Kidney epithelial cell (primary cell): ENCODE measurements at places on chromosomes 16 and 17. TPM values are rescaled to one million over a fixed set of nuclear protein-coding genes. Genes with fewer than 3 reads are reported as not detected.

DNA sequence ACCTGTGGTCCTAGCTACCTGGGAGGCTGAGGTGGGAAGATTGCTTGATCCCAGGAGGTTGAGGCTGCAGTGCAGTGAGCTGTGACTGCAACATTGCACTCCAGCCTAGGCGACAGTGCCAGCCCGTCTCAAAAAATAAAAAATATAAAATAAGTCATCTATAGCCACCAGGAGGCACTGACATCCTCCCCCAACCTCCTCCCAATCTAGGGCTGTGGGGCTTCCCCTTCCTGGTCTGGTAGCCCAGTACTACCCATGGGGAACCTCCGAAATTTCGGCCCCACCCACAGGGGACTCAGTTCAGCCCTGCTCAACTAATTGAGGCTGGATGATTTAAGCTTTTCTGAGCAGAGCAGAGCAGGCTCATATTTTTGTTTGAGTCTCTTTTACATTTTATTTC lies 3.2 kb downstream of the ZSCAN10 start:
- no peak for DNase-seq

CD300E gene
- total RNA-seq: not detected in 2 replicates

DNA sequence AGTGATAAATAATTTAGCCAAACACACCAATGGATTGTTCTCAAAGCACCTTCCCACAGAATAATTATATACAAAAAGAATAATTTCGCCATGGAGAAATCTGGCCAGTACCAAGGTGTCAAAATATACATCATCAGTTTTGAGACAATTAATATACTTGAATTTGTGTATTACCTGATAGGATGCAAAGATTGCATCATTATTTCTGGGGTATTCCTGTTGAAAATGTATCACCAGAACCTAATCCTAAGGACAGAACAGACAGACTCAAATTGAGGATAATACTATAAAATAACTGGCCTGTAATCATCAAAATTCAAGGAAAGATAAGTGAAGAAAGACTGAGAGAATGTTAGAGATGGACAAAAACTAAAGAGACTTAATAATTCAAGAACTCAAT lies 111.9 kb downstream of the MRTFB start:
- no peak for DNase-seq

CCL5 gene
- total RNA-seq: not detected in 2 replicates

GRCh38 chr17:77140878-77141767 lies at the start of gene SEC14L1:
Gene SEC14L1, plus strand, starts transcription at chr17:77140969. Its CDS starts 2,628 bp downstream, at chr17:77143597.
- no peak for DNase-seq

DNA sequence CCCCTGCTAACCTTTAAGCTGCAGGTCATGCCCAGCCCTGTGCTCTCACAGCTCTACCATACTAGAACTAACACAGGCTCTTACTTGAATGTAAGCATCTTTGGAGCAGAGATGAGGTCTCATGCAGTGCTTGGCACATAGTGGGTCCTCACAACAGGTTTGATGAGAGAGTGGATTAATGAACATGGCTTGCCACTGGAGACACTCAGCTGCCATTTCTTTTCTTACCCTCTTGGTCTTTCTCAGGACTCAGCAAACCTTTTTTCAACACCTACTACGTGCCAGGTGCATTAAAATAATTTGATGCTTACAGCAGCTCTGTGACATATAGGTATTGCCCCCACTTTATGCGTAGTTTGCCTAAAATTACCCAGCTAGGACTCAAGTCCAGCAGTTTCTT lies 133.2 kb downstream of the MSI2 start:
- DNase-seq: no peak

FOXL1 gene
- total RNA-seq: 9.0 and 9.2 TPM in 2 replicates

GRCh38 chr17:68205808-68206720 lies 41.8 kb upstream of the AMZ2 start:
- DNase-seq: no peak

DNA sequence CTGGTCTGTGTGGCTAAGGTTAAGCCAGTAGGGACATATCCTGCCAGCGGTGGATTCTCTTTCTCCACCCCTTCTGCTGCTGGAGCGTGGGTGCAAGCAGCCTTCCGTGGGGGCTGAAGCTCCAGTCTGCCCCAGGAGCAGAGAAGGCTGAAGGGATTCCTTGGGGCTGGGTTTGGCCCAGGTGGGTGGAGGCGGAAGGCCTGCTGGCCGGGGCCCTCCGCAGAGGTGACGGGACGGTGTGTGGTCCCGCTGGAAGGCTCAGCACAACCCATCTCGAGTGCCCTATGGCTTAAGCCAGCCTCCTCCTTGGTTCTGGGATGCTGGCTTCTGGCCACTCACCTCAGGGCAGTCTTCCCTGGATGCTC lies 13.1 kb downstream of the TIMM22 start:
- DNase-seq: no peak

DNA sequence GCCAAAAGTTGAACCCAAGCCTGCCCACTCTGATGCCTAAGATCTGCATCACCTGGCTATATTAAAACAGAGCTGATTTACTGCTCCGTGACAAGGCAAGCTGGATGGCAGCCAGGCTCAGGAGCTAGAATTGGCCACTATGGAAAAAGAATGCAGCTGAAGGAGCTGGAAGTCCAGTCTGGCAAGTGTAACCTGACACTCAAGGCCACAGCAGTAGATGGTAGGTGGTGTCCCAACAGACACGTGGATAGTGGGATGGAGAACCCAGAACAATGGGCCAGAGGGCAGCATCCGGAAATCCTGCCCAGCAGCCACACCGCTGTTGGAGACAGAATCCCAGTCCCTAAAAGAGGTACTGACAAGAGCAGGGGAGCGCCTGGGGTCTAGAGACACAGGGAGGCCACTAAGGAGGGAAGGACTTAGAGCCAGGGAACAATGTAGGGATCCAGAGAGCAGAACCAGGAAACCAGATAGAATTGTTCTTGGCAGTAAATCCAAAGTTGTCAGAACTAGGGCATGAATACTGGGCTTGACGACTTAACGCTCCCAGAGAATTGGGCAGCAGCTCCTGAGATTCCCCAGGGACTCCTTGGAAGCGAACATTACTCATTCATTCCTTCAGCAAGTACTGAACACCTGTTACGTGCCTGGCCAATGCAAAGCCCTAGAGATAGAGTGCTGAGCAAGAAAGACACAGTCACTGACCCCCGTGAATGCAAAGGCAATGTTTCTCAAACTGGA lies 85.7 kb downstream of the CDYL2 start:
- peak; percentile 34 for DNase-seq

DNA sequence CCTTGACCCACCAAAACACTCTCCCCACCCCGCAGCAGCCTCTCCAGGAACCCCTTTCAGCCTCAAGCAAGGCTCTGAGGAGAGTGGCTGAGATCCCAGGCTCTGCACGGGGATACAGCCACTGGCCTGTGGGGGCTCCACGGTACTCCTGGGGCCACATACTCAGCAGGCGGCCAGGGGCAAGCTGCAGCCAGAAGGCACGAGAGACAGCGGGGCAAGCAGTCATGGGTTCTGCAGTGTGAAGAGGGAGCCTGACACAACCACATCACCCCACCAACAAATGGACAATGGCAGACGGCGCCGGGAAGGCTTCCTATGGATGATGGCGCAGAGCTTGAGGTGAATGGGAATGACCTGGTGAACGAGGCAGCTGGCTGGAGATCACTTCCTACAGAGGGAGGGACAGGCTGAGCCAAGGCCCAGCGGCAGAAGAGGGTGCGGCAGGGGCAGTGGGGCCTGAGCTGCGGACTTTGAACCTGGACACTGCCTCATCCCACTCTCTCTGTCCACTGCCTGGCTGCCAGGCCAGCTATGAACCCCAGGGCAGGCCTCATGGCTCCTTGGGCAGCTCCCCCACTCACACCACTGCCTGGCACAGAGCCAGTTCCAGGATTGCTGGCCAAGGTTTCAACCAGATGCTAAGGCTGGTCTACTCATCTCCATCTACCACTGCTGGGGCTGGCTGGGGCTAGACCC lies 10.8 kb upstream of the BCAR1 start:
- no peak for DNase-seq

- no peak for DNase-seq
These were observed 335.9 kb upstream of the TNRC6C start for GRCh38 chr17:77622647-77623046.

- DNase-seq: no peak
These were observed 4.1 kb downstream of the DLX3 start for GRCh38 chr17:49990921-49991320.

TTYH2 gene
- total RNA-seq: 1.1 and 1.8 TPM in 2 replicates

- DNase-seq: no peak
These were observed 25.9 kb downstream of the CLUH start for GRCh38 chr17:2685696-2686095.

- DNase-seq: no peak
These were observed 1.8 kb upstream of the LITAF start for GRCh38 chr16:11588321-11589197.

CACNG1 gene
- total RNA-seq: not detected in 2 replicates

ACE gene
- total RNA-seq: 1.5 and 1.6 TPM in 2 replicates

- DNase-seq: no peak
These were observed 1011.6 kb downstream of the KCNJ18 start for GRCh38 chr17:22703786-22704441.

MMP28 gene
- 0.17 TPM in 1 of 2 replicates, not detected in the other for total RNA-seq

ATPAF2 gene
- 31.3 and 32.3 TPM in 2 replicates for total RNA-seq

DNA sequence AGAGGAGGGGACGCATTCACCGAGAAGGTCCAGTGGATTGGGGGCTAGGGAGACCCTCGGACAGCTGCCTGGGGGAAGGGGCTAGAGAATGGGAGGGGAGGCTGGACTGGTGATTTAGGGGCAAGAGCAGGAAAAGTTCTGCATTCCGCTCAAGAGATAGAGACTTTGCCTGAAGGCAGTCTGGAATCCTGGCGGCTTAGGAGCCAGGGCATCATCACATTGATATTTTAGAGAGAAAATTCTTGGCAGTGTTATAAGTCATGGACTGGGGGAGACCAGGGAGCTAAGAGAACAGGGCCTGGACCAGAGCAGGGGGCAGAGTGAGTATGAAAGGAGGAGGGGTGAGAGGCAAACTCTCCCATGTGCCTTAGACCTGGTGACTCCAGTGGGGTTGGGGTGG lies 35.8 kb downstream of the MSI2 start:
- DNase-seq: no peak

- DNase-seq: no peak
These were observed 15.7 kb downstream of the BCAR1 start for GRCh38 chr16:75235721-75236193.

DNA sequence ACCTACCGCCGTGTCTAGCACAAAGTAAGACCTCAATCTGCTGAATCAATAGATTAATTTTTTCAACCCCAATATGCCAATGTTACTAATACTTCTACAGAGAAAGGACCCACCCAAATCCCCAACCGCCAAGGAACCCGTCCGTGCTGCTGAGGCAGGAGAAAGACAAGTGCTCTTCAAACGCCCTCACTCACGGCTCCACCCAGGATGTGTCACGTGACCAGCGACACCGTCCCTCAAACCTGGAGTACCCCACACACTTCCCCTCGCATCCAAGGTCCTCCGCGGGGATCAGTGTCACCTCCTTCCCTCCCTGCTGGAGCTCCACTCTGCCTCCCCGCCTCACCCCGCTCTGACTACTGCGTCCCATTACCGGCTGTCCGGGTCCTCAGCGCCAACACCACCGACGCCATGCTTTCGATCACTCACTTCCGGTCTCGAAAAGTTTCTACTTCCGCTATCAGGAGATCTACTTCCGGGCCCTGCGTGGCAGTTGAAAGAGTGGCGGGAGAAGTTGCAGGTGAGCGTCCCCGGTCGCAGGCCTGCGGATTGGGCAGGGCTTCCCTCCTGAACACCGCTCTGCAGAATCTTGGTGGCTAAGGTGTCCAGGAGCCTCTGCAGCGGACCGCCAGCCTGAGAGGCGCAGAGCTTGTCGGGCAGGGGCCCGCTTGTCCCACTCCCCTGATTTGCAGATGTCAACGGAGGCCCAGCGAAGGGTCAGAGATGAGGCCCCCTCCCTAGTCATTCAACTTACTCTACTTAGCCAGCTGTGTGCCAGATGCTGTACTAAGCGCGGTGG lies at the start of the genes EME1 and MRPL27:
Gene EME1, plus strand, starts transcription at position 472 of the 799 bp plus-strand sequence. CDS start 1,980 bp downstream, outside the sequence.
Gene MRPL27, minus strand, starts transcription at position 427 of the 799 bp plus-strand sequence. Its CDS starts 14 bp downstream, at position 413.
- DNase-seq: peak; percentile 56

DNA sequence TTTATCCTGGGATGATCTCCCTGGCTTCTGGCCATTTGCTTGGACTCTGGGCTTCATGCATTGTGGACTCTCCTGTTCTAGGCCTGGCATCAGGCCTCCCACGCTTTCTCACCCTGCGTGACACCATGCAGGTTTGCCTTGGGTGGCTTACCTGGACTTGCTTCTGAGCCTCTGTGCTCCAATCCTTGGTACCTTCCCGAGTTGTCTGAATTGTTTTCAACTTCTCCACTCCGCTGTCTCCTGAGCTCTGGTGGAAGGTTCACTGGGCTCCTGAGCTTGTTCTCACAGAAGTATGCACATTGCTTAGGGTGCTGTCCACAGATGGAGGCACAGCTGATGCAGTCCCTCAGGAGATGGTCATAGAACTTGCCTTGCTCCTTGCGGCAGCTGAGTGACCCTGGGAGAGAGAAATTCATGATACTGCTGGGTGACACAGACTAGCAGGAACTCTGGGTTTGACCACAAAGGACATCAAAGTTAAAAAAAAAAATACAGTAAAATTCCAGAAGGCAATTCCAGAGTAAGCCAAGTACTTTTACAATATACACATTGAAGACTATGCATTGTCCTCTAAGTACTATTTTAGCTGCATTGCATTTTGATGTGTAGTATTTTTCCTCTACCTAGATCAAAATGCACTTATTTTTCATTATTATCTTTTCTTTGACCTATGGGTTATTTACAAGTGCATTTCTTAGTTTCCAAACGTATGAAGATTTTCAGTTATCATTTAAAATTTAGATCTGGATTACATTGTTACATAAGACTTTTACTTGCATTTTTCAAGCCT lies 23.1 kb downstream of the TNFRSF13B start:
- DNase-seq: no peak

CCL22 gene
- total RNA-seq: not detected in 2 replicates

CRAMP1 gene
- 10.7 and 19.3 TPM in 2 replicates for total RNA-seq

- DNase-seq: no peak
These were observed 3.5 kb downstream of the MARVELD3 start for GRCh38 chr16:71629278-71630016.

GRCh38 chr17:30812218-30813177 lies 12.0 kb downstream of the CRLF3 start:
- DNase-seq: no peak

HOXB6 gene
- total RNA-seq: 29.8 and 30.7 TPM in 2 replicates

GRCh38 chr17:33113991-33114370 lies 122.3 kb downstream of the SPACA3 start:
- no peak for DNase-seq

CALB2 gene
- total RNA-seq: 5.0 and 6.2 TPM in 2 replicates

DNA sequence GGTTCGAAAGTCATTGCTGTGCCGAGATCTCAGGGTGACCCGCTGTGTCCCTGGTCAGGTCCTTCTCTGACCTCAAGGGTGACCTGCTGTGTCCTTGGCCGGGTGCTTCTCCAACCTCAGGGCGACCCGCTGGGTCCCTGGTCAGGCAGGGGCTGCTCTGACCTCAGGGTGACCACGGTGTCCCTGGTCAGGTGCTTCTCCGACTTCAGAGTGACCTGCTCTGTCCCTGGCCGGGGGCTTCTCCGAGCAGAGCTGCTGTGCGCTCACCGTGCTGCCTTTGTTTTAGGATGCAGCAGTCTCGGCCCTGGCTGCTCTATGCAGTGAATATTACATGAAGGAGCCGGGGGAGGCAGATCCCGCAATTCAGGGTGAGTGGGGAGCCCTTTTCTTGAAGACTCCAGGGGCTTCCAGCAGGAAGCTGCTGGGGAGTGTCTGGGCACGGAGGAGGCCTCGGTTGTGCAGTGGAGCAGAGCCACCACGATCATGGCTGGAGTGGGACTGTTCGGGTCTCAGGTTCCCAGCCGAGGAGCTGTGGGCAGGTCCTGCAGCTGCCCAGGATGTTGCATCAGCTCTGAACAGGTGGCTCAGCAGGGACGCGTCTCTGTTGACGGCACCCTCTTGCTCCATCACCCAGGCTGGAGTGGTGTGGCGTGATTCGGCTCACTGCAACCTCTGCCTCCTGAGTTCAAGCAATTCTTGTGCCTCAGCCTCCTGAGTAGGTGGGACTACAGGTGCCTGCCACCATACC lies 83.7 kb upstream of the ZNF750 start:
- no peak for DNase-seq

- DNase-seq: no peak
These were observed 39.8 kb upstream of the IRF8 start for GRCh38 chr16:85858984-85859817.
